ENCODE measurements at places on chromosomes 1 and 21.
A peak's percentile ranks its signal among the peaks of the same experiment; 100 is the strongest.

DNA sequence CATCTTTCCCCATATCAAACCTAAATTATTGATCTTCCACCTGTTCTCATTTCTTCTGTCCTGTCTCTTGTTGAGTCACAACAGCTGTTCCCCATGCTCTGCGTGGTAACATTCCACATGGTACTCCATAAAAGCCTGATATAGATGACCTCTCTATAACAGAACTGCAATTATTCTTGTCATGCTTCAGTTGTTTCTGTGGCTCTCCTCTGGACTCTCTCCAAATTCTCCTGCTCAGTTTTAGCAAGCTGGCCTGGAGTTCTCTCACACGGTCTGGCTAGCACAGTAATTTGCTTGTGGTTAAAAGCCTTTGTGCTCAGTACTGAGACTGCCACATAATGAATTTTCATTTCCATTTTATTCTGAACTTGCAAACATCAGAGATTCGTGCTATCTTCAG is 10.6 kb upstream of the LRRC39 start:
- peak; percentile 44 for DNase-seq

GRCh38 chr21:21332492-21332891 is 334.3 kb downstream of the NCAM2 start:
- DNase-seq: no peak

DNA sequence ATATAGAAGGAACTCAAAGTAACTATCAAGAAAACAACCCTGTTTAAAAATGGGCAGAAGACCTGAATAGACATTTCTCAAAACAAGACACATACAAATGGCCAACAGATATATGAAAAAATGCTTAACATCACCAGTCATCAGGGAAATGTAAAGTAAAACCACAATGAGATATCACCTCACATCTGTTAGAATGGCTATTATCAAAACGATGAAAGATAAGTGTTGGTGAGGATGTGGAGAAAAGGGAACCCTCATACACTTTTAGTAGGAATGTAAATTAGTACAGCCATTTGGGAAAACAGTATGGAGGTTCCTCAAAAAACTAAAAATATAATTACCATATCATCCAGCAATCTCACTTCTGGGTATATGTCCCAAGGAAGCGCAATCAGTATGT is 3.0 kb downstream of the CTSS start:
- no peak for DNase-seq

DNA sequence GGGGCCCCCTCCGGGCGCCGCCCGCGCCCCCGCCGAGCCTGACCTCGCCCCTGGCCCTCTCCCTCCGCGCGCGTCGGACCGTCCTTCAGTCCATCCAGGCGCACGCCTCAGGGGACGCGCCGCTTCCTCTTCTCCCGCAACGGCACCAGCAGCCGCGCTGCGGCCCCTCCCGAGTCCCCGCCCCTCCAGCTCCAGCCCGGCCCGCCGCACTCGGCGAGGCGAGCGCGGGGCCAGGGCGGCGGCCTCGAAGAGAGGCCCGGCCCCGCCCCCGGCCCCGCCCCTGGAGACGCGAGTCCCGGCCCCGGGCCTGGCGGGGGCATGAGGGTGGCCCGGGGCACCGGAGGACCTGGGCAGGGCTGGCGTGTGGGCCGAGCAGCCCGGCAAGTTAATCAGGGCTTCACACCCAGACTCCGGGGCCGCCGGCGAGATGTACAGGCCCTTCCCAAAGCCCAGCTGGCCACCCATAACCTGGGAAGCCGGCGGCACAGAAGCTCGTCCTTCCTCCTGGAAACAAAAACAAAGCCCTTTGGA is at the start of gene IGSF3:
Gene IGSF3 (minus strand): TSS at position 159 of the 531 bp plus-strand sequence. CDS start 1,407 bp downstream, outside the sequence.
- peak; percentile 84 for DNase-seq

GRCh38 chr1:60791226-60791625 is 291.1 kb upstream of the NFIA start:
- no peak for DNase-seq
